ENCODE measurements at places on chromosomes 3 and 15.
A peak's percentile ranks its signal among the peaks of the same experiment; 100 is the strongest.

DNA sequence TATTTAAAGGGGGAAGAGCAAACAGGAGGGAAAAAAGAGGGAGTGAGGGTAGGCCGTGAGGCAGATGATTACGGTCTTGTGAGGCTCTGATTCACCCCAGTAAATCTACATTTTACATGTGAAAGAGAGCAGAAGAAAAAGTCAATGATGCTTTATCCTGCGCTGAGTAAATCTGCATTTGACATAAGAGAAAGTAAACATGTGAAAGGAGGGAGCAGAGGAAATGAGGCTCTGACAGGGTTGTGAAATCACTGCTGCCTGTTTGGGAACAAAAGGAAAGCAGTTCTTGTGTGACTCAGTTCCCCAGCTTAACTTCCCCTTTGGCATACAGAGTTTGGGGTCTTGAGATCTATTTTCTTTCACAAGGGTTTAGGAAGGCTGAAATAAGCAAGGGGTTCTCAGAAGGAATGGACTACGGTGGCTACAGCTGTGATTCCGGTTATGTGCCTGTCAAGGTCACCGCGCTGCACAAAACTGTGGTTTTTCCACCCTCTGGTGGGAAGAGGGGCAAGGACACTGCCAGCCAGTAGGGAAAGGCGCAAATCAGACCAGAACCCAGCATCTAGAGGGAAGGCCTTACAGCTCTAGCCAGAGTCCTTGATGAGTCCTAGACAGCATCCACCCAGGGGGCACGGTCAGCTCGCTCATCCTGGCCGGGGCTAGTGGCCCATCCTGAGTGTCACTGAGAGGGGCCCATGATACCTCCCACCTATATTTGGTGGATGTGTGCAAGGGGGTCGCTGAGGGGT lies 18.9 kb upstream of the HCN4 start:
- no peak for DNase-seq

- no peak for DNase-seq
Observed at GRCh38 chr3:96478496-96478895, 335.9 kb upstream of the EPHA6 start.

GRCh38 chr15:43939070-43939469 lies 112.3 kb downstream of the WDR76 start:
- no peak for DNase-seq

DNA sequence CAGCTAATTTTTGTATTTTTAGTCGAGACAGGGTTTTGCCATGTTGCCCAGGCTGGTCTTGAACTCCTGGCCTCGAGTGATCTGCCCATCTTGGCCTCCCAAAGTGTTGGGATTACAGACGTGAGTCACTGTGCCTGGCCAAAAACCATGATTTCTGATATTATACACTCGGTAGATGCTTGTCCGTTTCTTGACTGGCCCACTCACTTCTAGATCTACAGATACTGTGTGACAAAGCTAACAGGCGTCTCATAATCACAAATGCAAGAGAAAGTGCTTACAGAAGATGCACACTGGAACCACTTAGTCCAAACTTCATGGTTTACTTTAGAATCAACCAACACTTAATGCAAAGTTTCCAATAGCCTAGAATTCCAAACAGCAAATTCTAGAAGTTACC lies 8.4 kb downstream of the PROK2 start:
- no peak for DNase-seq

- no peak for DNase-seq
Observed at GRCh38 chr3:192862408-192863090, 55.1 kb downstream of the MB21D2 start.

GRCh38 chr3:145483992-145484391 lies 677.0 kb downstream of the PLOD2 start:
- DNase-seq: no peak

GRCh38 chr3:42638339-42638842 lies 15.1 kb upstream of the ZBTB47 start:
- DNase-seq: peak; percentile 44

DNA sequence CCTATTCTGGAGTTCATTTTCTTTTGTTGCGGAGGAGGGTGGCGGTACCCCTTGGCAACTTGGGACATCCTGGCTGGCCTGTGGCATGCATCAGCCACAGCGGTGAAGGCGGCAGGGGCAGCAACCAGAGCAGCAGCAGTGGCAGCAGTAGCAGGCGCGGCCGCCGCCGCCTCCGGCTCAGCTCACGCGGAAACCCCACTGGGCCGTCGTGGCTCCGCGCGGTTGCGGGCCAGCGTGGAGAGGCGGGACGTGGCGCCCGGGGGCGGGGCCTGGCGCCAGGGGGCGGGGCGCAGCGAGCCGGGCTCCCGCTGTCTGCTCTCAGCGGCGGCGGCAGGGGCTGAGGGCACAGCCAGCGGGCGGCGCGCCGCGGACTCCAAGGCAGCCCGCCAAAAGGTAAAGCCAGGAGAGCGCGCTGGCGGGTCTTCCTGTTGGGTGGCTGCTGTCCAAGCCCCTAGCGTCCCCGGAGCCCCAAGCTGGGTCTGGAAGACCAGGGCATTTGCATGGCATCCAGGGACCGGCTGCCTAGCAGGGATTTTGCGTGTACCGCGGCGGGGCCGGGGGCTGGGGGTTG lies 334.4 kb upstream of the THRB start:
- no peak for DNase-seq
